ENCODE measurements at places on chromosomes 12 and 14.

GRCh38 chr14:69963966-69964365 lies 84.8 kb downstream of the SMOC1 start:
- no peak for DNase-seq

DNA sequence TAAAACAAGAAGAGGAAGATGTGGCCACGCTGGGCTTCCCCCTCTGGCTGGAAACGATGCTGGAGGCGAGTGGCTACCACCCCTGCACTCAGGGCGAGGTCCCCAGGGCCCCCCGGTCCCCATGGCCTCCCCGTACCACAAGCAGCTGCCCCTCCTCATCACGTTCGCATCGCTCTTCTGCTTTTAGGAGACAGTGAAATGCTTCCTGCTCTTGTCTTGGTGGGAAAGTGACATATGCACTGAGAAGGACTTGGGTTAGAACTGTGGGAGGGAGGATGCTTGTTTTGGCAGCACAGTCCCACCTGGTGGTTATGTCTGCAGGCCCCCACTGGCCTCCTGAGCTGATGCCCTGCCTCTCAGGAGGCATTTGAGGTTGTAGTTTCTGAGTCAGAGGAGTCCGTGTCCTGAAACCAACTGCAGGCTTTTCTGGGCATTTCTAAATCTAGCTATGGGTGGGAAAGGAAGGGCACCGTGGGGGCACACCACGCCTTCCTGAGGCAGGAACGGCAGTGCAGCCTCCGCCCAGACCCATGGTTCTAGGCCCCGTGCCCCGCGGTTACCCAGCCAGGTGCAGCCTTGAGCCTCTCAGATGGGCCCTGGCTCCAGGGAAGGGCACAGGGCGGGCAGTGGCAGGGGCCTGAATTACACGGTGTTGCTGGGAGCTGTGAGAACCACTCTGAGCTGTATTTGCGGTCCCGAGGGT lies 139.3 kb downstream of the ADGRD1 start:
- peak; percentile 67 for DNase-seq

GRCh38 chr14:33332497-33332896 lies 393.8 kb downstream of the NPAS3 start:
- no peak for DNase-seq

DNA sequence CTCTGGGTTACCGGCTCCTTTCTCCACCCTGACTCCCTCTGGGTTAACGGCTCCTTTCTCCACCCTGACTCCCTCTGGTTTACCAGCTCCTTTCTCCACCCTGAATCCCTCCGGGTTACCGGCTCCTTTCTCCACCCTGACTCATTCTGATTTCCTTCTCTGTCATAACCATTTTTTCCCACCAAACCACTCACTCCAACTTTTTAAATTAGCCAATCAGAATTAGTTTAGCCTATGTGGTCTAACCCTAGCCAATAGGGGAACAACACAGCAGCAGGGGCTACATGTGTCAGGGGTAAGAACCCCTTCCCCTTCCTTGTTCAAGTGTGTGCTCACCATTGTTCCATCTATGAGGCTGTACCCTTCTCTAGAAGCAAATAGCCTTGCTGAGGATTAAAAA lies 98.4 kb upstream of the RBM19 start:
- DNase-seq: no peak

DNA sequence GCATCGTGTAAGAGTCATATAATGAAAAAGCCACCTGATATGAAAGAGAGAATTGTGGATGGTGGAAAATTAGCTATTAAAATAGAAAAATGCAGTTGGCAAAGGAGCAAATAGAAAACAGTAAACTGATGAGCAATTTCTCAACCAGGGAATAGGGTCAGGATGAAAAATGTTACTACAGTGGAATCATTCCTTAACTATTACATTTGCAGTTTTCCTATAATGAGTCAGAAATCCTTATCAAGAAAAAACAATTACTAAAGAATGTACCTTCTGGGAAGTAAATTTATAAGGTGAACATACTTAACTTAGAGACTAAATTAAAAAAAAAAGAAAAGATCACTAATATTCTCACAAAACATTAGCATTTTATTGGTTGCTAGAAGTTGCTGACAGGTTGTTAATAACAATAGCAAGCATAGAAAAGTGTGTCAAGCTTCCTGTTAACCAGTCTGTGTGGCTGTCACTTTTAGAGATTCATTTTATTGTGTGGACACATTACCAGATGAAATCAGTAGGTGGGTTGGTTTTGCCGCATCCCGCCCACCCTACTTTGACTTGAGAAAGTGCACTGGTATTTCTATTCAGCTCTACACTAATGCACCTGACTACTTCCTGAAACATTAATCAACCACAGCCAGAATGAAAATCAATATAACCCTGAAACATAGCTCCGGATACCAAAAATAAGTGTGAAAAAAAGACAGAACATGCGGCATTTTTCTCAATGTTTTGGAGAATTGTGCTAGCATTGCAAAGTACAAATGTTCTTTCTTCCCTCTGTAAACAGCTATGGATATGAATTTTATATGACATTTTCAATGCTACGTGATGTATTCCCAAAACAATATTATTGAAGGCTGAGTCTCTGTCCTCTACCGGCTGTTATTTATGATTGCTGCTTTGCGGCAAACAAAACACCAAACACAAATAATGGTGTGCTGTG lies 576.7 kb downstream of the SLC16A7 start:
- no peak for DNase-seq

- DNase-seq: no peak
Measured at GRCh38 chr14:68790644-68791077, 2.2 kb downstream of the ZFP36L1 start.

DNA sequence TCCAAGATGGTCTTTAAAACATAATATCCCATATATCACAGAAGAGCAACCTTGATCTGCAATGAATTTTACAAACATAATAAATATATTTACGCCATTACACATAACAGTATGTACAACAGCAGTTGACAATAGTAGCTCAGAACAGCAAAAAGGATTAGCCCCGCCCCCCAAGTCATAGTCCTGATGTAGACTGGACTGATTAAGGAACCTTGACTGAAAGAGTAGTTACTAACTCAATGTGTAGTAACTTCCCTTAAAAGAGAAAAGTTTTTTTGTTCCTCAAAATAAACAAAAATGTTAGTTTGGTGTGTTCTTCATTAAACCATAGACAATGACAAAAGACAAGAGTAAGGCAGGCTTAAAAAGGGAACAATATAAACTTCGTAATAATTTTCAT lies 44.5 kb downstream of the GTF2A1 start:
- no peak for DNase-seq

- DNase-seq: no peak
Measured at GRCh38 chr14:56150645-56151345, 32.6 kb downstream of the PELI2 start.

DNA sequence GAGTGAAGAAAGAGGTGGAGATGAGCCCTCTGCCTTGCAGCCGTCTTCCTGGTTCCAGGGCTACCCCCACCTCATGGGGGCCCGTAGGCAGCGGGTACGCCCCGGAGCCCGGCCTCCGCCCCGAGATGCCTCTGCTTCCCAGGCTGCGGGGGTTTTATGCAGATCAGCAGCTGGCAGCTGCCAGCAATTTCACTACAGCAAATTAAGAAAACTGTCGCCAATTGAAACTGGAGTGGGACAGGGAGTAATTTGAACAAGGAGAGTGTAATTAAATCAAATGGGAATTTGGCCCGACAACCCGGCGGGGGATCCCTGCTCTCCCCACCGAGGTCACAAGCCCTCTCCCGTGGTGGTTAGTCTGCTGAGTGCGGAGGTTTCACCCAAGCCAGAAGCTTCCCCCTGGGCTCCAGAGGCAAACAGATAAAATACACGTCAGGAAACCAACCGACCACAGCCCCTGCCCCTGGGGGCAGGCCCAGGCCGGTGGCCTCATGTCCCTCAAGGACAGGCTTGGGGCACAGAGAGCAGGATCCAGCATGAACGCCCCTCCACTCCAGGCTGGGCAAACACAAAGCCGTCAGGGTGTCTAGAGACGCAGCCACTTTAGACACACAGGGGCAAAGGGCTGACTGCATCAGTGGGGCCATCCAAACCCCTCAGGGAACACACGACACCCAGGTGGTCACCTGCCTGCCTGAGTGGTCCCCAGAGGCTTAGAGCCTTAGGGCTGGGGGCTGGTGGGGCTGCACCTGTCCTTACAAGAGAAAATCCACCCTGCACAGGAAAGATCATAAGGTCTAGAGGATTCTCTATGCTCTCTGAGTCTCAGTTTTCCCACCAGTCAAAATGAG lies 53.8 kb downstream of the TESC start:
- DNase-seq: no peak

GRCh38 chr12:96431067-96431466 lies 30.8 kb upstream of the CDK17 start:
- DNase-seq: no peak

Measured in posterior vena cava (tissue), 2 donors.